ENCODE measurements at places on chromosomes 6 and 20. TPM values are rescaled to one million over a fixed set of nuclear protein-coding genes. Genes with fewer than 3 reads are reported as not detected.
A peak's percentile ranks its signal among the peaks of the same experiment; 100 is the strongest.

Gene PDE10A
- 4.0 TPM for total RNA-seq

DNA sequence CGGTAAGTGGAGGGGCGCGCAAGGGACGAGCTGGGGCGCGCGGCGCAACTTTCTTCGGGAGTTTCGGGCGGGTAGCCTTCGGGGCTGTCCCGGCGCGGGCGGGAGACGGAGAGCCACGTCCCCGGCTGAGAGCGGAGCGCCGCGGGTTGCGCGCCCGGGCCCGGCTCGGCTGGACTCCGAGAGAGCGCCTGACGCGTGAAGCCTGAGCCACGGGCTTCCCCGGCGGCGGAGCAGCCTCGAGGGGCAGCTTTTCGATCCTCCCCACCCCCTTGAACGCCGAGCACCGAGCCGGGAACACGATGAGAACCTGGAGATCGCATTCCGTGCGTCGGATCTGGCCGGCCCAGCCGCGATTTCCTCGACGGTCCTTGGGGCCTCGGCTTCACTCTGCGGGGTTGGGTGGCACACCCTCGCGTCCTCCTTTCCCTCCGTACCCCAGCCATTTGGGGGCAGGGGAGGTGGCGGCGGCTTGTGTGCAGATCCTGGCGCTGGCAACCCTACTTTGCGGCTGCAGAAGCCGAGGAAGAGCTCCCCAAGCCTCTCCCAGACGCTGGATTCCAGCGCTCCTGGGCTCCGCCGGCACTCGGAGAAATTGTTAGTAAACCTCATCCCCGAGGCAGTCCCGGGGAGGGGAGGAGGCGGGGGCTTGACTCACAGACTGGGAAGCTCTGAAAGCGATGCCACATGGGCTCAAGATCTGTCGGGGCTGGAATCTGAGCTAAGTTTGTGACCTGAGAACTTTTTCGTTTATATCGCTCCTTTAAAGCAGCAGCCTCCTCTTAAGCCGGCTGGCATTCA is 572 bp downstream of the DSE start:
- DNase-seq = peak; percentile 91
- peak overlapping the region; percentile 77 for H3K4me3 ChIP-seq
- peak overlapping the region; percentile 84 for H3K27ac ChIP-seq
- H3K36me3 ChIP-seq = no peaks in the 10 kb centered on the region
- H3K4me1 ChIP-seq = peaks cover 10% of the 10 kb centered on the region
- H3K27me3 ChIP-seq = no peaks in the 10 kb centered on the region

- H3K4me3 ChIP-seq = no peak overlapping the region
- H3K4me1 ChIP-seq = peaks cover 24% of the 10 kb centered on the region
- DNase-seq = no peak
- no peaks in the 10 kb centered on the region for H3K27me3 ChIP-seq
- no peaks in the 10 kb centered on the region for H3K36me3 ChIP-seq
Measured at GRCh38 chr6:7262746-7263518, 50.1 kb downstream of the SSR1 start.

GRCh38 chr6:137870308-137870644 is 3.2 kb downstream of the TNFAIP3 start:
- peaks cover 26% of the 10 kb centered on the region for H3K36me3 ChIP-seq
- no peak for DNase-seq
- no peaks in the 10 kb centered on the region for H3K27me3 ChIP-seq
- H3K4me3 ChIP-seq = peak overlapping the region; percentile 90
- H3K27ac ChIP-seq = peak overlapping the region; percentile 94
- peaks cover 45% of the 10 kb centered on the region for H3K4me1 ChIP-seq

- H3K27ac ChIP-seq = no peak overlapping the region
- no peak overlapping the region for H3K4me3 ChIP-seq
- peaks cover 6% of the 10 kb centered on the region for H3K4me1 ChIP-seq
- no peaks in the 10 kb centered on the region for H3K36me3 ChIP-seq
- H3K27me3 ChIP-seq = no peaks in the 10 kb centered on the region
Measured at GRCh38 chr6:26296857-26297648, 67.9 kb upstream of the BTN3A2 start.

Gene RIMS4
- 1.3 TPM for total RNA-seq

Gene NKX2-4
- not detected for total RNA-seq

Gene WFDC10A
- not detected for total RNA-seq

- no peak overlapping the region for H3K27ac ChIP-seq
- H3K36me3 ChIP-seq = no peaks in the 10 kb centered on the region
- no peaks in the 10 kb centered on the region for H3K27me3 ChIP-seq
- peaks cover 27% of the 10 kb centered on the region for H3K4me1 ChIP-seq
Measured at GRCh38 chr20:8646033-8646441, 422.9 kb upstream of the PLCB4 start.

GRCh38 chr6:21823371-21823770 is 229.8 kb downstream of the SOX4 start:
- H3K27me3 ChIP-seq = no peaks in the 10 kb centered on the region
- DNase-seq = no peak
- H3K4me1 ChIP-seq = peaks cover 23% of the 10 kb centered on the region
- no peaks in the 10 kb centered on the region for H3K36me3 ChIP-seq
- H3K27ac ChIP-seq = no peak overlapping the region
- H3K4me3 ChIP-seq = no peak overlapping the region

- H3K4me1 ChIP-seq = no peaks in the 10 kb centered on the region
- DNase-seq = no peak
- no peaks in the 10 kb centered on the region for H3K36me3 ChIP-seq
- H3K27me3 ChIP-seq = no peaks in the 10 kb centered on the region
- no peak overlapping the region for H3K27ac ChIP-seq
Measured at GRCh38 chr6:69816569-69816968, 19.8 kb upstream of the LMBRD1 start.

DNA sequence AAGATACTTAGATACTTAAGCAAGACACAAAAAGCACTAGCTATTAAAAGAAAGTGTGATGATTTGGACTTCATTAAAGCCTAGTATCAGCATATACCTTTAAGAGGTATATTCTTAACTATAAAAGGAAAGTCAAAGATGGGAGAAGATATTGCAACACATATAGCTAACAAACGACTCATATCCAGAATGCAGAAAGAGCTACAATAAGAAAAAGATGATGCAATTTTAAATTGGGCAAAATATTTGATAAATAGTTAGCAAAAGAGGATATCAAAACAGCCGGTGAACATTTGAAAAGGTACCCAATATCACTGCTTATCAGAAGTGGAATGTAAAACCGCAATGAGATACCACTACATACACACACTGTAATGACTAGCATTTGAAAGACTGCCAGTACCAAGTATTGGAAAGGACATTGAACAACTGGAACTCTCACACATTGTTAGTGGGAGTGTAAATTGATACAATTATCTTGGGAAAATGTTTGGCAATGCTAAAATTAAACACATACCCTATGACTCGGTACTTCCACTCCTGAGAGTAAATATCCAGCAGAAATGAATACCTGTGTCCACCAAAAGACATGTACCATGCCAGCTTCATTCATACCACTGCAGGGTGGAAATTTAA is 25.7 kb downstream of the MUC22 start:
- H3K36me3 ChIP-seq = no peaks in the 10 kb centered on the region
- peak overlapping the region; percentile 38 for H3K27ac ChIP-seq
- H3K4me1 ChIP-seq = peaks cover 46% of the 10 kb centered on the region
- DNase-seq = no peak

- H3K27ac ChIP-seq = peak within 1 kb of the TSS; percentile 90
- peaks cover 21% of the 10 kb centered on the region for H3K4me1 ChIP-seq
- peak within 1 kb of the TSS; percentile 67 for H3K4me3 ChIP-seq
- DNase-seq = peak; percentile 89
Measured at GRCh38 chr20:9068841-9069663, at the start of gene PLCB4. PLCB4 (plus strand) TSS chr20:9069087; CDS start chr20:9307815, 238,728 bp downstream.

- peaks cover 88% of the 10 kb centered on the region for H3K36me3 ChIP-seq
- no peaks in the 10 kb centered on the region for H3K27me3 ChIP-seq
- H3K27ac ChIP-seq = no peak overlapping the region
- peaks cover 10% of the 10 kb centered on the region for H3K4me1 ChIP-seq
Measured at GRCh38 chr6:44422531-44422930, 35.0 kb downstream of the CDC5L start.

GRCh38 chr20:11050350-11050749 is 376.6 kb upstream of the JAG1 start:
- H3K4me1 ChIP-seq = no peaks in the 10 kb centered on the region
- H3K36me3 ChIP-seq = no peaks in the 10 kb centered on the region
- H3K4me3 ChIP-seq = no peak overlapping the region
- DNase-seq = no peak
- no peak overlapping the region for H3K27ac ChIP-seq

- H3K4me3 ChIP-seq = no peak overlapping the region
- no peak for DNase-seq
- no peaks in the 10 kb centered on the region for H3K27me3 ChIP-seq
- H3K4me1 ChIP-seq = no peaks in the 10 kb centered on the region
Measured at GRCh38 chr6:122429323-122429722, 29.9 kb downstream of the HSF2 start.

- no peak overlapping the region for H3K4me3 ChIP-seq
- H3K36me3 ChIP-seq = no peaks in the 10 kb centered on the region
- no peak for DNase-seq
- H3K27ac ChIP-seq = no peak overlapping the region
Measured at GRCh38 chr20:9227896-9228615, 159.2 kb downstream of the PLCB4 start.

GRCh38 chr6:45472382-45472781 is 94.6 kb upstream of the SUPT3H start:
- H3K27ac ChIP-seq = no peak overlapping the region
- H3K4me3 ChIP-seq = no peak overlapping the region
- H3K27me3 ChIP-seq = no peaks in the 10 kb centered on the region
- DNase-seq = no peak
- H3K4me1 ChIP-seq = peaks cover 11% of the 10 kb centered on the region

DNA sequence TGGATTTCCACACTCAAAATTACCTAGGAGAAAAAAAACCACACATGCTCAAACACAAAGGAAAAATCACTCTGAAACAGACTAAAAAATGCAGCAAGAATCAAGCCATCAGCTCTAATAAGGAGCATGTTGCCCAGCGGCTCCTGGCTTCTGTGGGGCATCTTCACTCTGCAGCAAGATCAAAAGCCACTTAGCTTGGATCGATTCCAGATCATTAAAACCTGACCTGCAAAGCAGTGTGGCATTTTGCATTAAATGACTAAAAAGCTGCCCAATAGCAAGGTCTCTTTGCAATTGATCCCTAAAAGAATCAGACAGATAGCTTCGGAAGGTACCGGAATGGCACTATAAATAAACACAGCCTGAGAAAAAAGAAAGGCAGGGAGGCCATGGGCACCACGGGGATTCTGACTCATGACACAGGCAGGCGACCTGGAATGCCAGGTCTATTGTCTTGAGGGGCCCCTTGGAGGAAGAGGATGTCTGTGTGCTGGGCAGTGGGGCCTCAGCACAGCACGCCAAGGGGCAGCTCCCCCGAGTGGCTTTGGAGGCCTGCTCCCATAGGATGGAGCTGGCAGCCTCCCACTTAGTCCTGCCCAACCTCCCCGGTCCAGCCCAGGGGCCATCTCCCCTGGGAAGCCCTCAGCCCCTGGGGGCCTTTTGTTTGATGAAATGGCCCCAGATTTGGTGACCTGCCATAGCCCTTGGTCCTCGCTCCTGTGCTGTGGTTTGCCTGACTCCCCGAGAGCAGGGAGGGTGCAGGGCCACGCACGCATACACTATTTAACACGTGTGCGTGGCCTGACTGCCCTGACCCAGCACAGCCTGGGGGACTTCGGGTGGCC is 7.6 kb downstream of the LEMD2 start:
- no peak overlapping the region for H3K27ac ChIP-seq
- H3K4me3 ChIP-seq = no peak overlapping the region
- no peak for DNase-seq
- peaks cover 19% of the 10 kb centered on the region for H3K4me1 ChIP-seq

DNA sequence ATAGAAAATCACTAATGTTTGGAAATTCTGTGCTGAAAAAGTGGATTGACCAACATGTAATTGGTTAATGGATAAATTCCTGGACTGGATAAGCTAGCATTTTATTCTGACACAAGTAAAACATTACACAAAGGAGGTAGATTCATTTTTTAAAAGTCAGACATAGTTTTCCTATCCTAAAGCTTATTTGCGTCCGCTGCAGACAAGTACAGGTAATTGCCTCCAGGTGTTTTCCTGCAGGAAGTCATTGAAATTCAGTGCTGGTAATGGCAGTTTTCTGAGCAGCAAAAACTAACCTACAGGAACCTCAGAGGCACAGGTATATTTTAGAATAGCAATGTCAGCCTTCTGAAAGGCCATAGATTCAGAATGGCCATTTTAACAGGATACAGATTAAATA is 20.0 kb upstream of the HIVEP1 start:
- DNase-seq = no peak
- H3K36me3 ChIP-seq = no peaks in the 10 kb centered on the region
- no peaks in the 10 kb centered on the region for H3K4me1 ChIP-seq

Gene RSPO3
- 8.4 TPM for total RNA-seq

Gene TCF21
- 10.6 TPM for total RNA-seq

DNA sequence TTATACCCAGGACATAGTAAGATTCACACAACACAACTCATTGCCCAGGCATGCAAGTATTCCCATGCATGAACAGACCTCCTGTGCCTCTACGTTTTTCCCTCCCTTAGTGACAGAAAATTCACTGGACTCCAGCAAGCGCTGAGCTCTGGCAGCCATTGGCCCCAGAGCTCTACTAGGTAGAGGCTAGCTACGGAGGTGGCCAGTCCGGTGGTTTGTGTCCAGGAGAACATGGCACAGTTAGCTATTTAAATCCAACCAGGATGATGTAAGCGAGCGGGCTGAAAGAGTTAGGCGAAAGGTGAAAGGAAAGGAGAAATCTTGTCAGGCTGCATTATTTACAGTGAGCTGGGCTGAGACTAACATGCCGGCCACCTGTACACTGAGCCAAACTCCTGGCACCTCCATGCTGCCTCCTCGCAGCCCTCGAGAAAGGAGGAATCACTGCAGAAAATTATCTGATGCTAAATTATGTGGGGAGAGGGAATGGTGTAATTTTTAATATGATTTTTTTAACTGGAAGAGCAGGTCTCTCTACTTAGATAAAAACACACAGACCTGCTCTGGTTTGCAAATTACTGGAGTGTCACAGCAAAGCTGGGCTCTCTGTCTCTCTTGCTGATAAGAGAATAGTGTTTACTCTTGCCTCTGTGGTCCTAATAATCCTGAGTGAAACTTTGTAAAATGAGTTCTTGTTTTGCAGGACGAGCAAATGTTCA is 50.1 kb upstream of the ARMC2 start:
- H3K27ac ChIP-seq = peak overlapping the region; percentile 57
- H3K4me1 ChIP-seq = peaks cover 31% of the 10 kb centered on the region
- peak; percentile 46 for DNase-seq
- H3K36me3 ChIP-seq = no peaks in the 10 kb centered on the region
- H3K27me3 ChIP-seq = no peaks in the 10 kb centered on the region

- no peak overlapping the region for H3K27ac ChIP-seq
- no peak overlapping the region for H3K4me3 ChIP-seq
- no peaks in the 10 kb centered on the region for H3K27me3 ChIP-seq
- no peak for DNase-seq
- H3K4me1 ChIP-seq = peaks cover 11% of the 10 kb centered on the region
Measured at GRCh38 chr20:23646106-23646873, 8.5 kb upstream of the CST3 start.

DNA sequence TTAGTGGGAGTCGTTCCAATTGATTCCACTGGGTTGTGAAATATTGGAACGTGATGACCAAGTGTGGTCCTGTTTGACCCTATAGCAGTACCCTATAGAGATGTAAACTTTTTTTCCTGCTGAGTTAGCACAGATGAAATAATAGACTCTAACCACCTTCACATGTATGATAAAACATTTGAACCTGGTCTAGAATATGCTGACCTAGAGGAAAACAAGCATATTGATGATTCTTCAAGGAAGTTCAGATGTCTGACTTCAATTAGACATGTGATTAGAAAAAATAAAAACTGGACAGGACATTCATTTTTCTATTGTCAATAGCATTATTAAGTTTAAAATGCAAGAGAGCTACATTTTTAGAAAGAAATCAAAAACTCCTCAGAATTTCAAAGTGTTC is 402.1 kb downstream of the ARHGAP18 start:
- peaks cover 1% of the 10 kb centered on the region for H3K36me3 ChIP-seq
- no peak overlapping the region for H3K4me3 ChIP-seq
- H3K27ac ChIP-seq = no peak overlapping the region
- no peaks in the 10 kb centered on the region for H3K4me1 ChIP-seq
- DNase-seq = no peak

- H3K36me3 ChIP-seq = no peaks in the 10 kb centered on the region
- no peak overlapping the region for H3K27ac ChIP-seq
- H3K4me3 ChIP-seq = no peak overlapping the region
Measured at GRCh38 chr6:52307900-52308372, 23.4 kb upstream of the MCM3 start.
